Lung (tissue), 17 donors: ENCODE measurements at places on chromosomes 6 and 20. TPM values are rescaled to one million over a fixed set of nuclear protein-coding genes. Genes with fewer than 3 reads are reported as not detected.

- no peak overlapping the region for H3K4me3 ChIP-seq
- H3K36me3 ChIP-seq: no peaks in the 10 kb centered on the region
- no peaks in the 10 kb centered on the region for H3K27me3 ChIP-seq
- H3K4me1 ChIP-seq: no peaks in the 10 kb centered on the region
- H3K27ac ChIP-seq: no peak overlapping the region
These were observed 32.7 kb downstream of the COL20A1 start for GRCh38 chr20:63325554-63326313.

- DNase-seq: no peak
- no peaks in the 10 kb centered on the region for H3K27me3 ChIP-seq
These were observed 154.2 kb downstream of the SAMD5 start for GRCh38 chr6:147662646-147663045.

SRXN1 gene
- total RNA-seq: 32.7 TPM

- no peaks in the 10 kb centered on the region for H3K27me3 ChIP-seq
- DNase-seq: no peak
- no peak overlapping the region for H3K4me3 ChIP-seq
- H3K27ac ChIP-seq: no peak overlapping the region
- no peaks in the 10 kb centered on the region for H3K4me1 ChIP-seq
These were observed 353.4 kb downstream of the EPM2A start for GRCh38 chr6:145381941-145382340.

MCCD1 gene
- not detected for total RNA-seq

GINS1 gene
- 3.3 TPM for total RNA-seq

DNA sequence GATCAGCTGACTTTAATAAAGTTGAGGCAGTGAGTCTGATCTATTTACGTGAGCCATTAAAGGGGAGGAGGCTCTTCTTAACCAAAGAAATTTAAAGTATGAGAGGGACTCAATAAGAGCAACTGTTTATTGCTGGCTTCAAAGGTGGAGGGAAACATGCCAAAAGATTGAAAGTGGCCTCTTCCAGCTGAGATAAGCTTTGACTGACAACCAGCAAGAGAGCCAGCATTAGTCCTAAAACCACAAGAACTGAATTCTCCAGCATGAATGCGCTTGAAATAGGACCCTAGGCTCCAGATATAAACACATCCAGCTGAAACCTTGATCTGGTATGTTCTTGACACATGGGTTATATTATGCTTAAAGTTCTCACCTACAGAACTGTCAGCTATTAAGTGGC, 123.1 kb upstream of the GJE1 start:
- H3K27me3 ChIP-seq: no peaks in the 10 kb centered on the region
- no peak overlapping the region for H3K27ac ChIP-seq
- no peaks in the 10 kb centered on the region for H3K4me1 ChIP-seq
- H3K4me3 ChIP-seq: no peak overlapping the region

DNA sequence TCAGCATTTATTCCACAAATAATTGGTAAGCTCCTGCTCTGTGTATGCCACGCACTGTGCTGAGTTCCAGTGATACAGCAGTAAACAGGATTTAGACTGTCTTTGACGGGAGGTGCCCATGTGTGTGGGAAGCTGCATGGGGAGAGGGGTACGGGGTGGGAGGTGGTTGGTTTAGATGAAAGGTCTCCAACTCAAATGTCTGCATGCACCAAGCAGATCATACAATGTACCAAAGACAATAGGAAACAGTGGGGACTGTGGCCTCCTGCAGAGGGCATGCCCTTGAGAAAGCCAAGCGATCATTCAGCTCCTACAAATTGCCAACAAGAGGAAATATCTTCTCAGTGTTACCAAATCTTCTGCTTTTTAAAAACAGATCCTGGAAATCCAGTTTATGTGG, 36.1 kb downstream of the SLC22A2 start:
- DNase-seq: no peak
- H3K27me3 ChIP-seq: no peaks in the 10 kb centered on the region
- no peaks in the 10 kb centered on the region for H3K36me3 ChIP-seq
- H3K27ac ChIP-seq: no peak overlapping the region
- H3K4me1 ChIP-seq: no peaks in the 10 kb centered on the region

DNA sequence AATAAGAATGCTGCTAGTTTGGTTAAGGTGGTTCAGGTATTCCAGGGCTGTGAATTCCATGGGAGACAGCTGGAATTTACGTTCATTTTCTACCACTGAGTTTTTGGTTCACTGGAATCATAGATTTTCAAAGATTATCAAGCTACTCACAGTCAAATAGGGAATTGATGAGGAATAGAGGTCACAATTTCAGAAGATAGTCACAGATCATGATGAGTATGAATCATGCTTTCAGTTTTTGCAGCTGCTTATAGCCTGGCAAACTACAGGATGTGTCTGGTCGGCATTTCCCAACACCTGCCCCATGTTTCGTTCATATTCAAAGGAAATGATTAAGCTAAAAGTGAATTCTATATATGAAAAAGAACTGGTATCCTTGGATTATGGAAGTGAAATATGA, 58.7 kb downstream of the BCKDHB start:
- H3K36me3 ChIP-seq: no peaks in the 10 kb centered on the region
- no peak for DNase-seq
- no peak overlapping the region for H3K4me3 ChIP-seq
- no peak overlapping the region for H3K27ac ChIP-seq

- no peak overlapping the region for H3K4me3 ChIP-seq
- no peaks in the 10 kb centered on the region for H3K27me3 ChIP-seq
- no peaks in the 10 kb centered on the region for H3K36me3 ChIP-seq
- DNase-seq: no peak
- no peak overlapping the region for H3K27ac ChIP-seq
- H3K4me1 ChIP-seq: no peaks in the 10 kb centered on the region
These were observed 66.2 kb downstream of the CDC40 start for GRCh38 chr6:110246378-110246777.
